ENCODE measurements at places on chromosomes 12 and 14. TPM values are rescaled to one million over a fixed set of nuclear protein-coding genes. Genes with fewer than 3 reads are reported as not detected.

DNA sequence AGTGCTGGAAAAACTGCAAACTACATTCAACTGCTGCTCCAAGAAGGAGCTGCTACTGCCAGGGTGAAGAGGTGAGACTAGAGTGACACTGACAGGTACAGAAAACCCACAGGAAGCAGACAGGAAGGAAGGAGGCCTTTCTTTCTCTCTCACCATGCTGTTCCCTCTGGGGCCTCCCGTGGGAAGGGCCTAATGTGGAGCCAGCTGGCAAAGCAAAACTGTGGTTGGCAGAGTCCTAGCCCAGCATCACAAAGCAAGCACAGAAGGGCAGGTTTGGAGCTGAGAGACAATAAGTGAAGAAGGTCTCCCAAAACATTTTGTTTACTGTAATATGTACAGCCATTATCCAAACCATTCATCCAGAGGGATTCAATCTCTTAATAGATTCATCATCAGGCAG, 122.5 kb upstream of the MAX start:
- DNase-seq: no peak

- no peak for DNase-seq
These were observed 710 bp upstream of the FOS start for GRCh38 chr14:75277815-75278421.

- DNase-seq: no peak
These were observed 452.1 kb upstream of the PDE3A start for GRCh38 chr12:19916196-19916753.

DNA sequence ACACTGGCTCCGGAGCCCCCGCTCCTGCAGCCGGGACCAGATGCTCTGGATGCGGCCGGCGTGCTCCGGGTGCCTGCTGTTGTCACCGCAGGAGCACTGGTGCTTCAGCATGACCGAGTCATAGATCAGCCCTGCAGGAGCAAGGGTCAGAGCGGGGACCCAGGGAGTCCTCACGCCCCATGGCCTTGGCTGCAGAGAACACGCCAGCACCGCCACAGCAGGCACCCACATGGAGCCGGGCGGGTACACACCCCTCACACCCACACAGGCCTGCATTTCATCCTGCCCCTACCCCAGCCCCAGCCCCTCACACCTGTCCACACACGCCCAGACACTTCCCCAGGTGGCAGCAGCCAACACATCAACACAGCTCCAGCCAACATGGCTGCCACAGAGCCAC, 18.8 kb downstream of the SLC48A1 start:
- DNase-seq: no peak

DNA sequence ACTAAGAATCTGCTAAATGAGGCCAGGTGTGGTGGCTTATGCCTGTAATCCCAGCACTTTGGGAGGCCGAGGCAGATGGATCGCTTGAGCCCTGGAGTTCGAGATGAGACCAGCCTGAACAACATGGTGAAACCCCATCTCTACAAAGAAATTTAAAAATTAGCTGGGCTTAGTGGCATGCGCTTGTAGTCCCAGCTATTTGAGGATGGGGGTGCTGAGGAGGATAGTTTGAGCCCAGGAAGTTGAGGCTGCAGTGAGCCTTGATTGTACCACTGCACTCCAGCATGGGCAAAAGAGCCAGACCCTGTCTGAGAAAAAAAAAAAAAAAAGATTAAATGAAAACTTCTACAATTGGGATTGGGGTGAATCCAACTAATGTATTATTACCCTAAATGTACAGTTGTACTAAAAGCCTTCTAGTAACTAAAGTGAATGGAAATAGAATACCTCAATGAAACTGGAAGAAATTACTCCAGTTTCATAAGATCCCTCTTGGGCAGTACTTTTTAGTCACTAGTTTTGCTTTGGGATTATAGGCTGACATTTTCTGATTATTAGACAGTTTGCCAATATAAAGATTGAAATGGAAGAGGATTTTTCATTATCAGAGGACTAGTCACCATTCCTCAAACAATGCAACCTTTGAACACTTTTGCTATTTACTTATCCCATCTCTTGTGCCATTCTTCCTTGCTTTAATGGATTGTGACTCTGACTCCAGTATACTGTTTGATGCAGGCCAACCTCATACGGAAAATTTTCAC, 14.3 kb downstream of the COCH start:
- DNase-seq: no peak

GRCh38 chr12:52439420-52439819, 5.2 kb upstream of the KRT75 start:
- DNase-seq: no peak

HAL gene
- total RNA-seq: 2.5 TPM

Data from mesenteric fat pad (tissue), 1 donor.